ENCODE measurements at places on chromosomes 16 and 17. TPM values are rescaled to one million over a fixed set of nuclear protein-coding genes. Genes with fewer than 3 reads are reported as not detected.

- DNase-seq = peak; percentile 50
Observed at GRCh38 chr17:9839433-9839832, 13.7 kb downstream of the GLP2R start.

DNA sequence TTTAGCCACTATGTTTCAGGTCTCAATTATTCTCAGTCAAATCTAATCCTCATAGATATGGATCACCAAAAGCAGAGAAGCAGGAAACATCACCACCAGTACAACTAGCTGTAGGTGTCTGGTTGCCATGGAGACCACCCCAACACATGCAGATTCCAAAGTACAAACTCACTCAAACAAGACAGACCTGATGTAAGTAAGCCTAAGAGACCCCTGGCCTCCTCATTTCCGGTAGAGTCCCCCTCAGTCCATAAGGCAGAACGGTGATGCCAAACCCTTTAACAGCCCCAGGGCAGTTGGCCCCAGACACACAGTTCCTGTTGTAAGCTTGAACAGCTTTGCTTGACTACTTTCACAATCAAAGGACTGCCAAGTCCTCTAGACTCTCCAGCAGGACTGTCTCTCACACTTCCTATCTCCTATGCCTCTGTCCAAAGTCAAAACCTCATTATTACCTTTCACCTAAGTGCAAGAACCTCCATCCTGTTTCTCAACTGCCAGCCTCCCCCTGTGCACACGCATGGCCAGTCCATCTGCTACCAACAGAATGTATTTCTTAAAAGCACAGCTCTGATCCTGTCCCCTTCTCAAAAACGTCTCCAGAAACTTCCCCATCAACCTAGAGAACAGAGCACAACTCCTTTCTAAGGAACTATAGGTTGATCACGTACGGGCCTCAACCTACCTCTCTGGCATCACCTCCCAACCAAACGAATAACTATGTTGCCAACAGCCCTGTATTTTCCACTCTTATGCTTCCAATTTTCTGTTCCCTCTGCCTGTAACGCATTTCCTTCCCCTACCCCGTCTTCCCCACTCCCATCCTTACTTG, 23.9 kb downstream of the SLC39A11 start:
- peak; percentile 92 for DNase-seq

DNA sequence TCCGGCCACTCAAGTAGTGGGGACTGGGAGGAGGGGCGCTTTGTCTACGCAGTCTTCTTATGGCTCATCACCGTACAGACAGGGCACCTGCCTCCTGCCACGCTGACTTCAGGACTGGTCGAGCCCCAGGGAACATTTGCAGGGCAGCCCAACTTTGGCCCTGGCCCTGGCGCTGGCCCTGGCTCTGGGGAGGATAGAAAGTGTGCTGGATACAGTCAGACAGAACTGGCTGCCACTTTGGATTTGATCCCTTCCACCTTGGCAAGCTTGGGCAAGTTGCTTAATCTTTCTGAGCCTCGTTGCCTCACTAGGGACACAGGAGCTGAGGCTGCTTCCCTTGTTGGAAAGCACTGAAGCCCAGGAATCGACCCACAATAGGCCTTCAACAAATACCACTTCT, 13.6 kb downstream of the LGALS9 start:
- no peak for DNase-seq

DNA sequence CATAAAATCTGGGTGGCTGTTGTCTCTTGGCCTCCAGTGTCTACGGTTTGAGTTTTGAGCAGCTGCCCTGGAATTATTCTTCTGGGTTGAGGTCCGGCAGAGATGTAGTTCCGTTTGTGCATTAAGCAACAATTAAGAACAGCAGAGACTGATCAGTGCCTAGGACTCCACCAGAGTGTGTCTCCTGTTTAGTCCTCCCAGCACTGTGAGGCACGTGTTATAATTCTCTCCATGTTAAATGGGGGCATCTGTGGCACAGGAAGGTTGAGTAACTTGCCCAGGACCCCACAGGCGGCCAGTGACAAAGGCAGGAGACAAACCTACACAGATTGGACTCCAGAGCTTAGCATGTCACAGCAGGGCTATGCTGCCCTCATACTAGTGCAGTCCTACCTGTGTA, 225.1 kb downstream of the CBLN1 start:
- DNase-seq = no peak

DNA sequence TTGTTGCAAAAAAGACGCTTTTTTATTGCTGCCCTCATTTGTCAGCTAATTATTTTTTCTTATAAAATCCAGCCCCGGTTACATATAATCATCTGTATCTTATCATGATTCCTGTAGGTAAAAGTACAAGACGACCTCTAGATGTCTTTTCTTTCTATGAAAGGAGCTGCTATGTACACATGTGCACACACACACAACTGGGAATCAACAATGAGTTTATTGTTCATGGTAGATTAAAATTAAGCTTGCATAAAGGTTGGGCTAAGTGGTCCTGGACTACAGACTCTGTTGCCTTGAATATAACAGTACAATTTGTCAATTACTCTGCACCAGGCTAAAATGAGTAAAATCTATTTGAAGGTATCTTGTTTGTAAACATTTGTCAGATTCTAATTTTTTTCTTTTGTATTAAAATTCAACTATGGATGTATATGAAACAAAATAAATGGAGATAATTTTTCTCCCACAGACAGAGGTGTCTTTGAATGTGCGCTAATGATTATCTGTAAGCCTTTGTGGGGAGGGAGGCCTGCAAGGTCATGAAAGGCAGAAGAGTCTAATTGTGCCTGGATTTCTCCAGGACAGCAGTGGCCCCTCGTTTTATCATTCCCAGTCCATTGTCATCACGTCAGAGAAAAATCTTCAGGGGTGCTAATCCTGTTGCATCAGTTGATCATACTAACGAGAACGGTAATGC, 13.4 kb downstream of the C17orf58 start:
- no peak for DNase-seq

DNA sequence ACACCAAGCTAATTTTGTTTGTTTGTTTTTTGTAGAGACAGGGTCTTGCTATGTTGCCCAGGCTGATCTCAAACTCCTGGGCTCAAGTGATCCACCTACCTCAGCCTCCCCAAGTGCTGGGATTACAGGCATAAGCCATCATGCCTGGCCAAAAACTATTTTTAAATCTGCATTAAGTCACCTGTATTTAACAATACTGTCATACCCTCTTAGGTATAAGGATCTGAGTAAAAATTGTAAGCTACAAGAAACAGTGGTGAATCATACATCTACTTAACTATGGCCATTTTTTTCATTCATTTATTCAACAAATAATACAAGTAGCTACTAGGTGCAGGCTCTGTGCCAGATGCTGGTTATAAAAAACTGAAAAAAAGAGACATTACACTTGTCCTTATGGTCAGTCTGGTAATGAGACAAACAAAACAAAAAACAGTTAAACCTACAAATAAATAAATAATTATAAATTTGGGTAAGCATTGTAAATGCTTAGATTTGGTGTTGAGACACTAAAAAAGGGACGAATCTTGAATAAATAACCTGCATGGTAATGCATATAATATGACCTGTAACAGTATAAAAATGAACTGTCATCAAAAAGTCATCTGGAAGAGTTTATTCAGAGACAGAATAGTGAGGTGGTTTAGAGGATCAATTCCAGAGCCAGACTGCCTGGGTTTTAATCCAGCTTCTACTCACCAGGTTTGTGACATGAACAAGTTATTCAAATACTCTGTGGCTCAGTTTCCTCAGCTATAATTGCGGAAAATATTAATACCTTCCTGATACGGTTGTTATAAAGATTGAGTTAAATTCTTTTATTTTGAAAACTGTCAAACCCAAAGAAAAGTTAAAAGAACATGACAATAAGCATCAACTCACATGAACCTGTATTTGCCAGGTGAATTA, 26.8 kb downstream of the BRIP1 start:
- DNase-seq = peak; percentile 4

- DNase-seq = peak; percentile 47
Observed at GRCh38 chr16:17362946-17363345, 107.8 kb downstream of the XYLT1 start.

Gene CHRNE
- not detected for total RNA-seq

Gene SLC7A6OS
- total RNA-seq = 11.5 TPM

Gene SYNRG
- total RNA-seq = 5.9 TPM

Gene KRTAP4-5
- not detected for total RNA-seq

Gene CORO6
- 2.0 TPM for total RNA-seq
